ENCODE measurements at places on chromosomes 4 and X.

GRCh38 chr4:83054928-83055327 lies 19.9 kb downstream of the COPS4 start:
- no peak for DNase-seq

DNA sequence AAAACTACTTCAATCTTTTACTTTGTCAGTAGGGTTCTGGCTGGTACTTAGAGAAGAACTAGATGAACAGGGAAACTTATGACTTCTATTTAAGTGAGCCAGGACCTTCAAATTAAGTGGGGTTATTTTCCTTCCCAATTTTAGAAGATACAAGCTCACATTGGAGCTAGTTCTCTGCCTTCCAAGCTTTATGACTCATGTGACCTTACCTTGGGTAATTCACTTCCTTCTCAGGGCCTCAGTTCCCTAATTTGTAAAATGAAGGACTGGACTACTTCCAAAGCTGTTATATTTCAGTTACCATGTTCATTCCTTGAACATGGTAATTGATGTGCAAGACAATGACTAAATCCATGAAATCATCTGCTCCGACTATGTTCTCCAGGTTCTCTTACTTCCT lies 32.0 kb upstream of the DCX start:
- no peak for DNase-seq

DNA sequence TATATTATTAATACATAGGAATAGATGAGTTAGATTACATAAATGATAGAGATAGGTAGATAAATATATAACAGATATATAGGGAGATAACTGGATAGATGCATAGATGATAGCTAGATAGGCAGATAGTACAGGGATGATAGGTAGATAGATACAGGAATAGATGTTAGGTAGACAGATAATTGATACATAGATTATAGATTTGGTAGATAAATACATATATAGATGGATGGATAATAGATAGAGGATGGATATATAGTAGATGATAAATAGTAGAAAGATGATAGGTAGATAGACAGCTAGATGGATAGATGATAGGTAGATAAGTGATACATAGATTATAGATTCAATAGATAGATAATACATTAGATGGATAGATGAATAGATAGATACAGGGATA lies 283.6 kb downstream of the SHOX start:
- DNase-seq: no peak

DNA sequence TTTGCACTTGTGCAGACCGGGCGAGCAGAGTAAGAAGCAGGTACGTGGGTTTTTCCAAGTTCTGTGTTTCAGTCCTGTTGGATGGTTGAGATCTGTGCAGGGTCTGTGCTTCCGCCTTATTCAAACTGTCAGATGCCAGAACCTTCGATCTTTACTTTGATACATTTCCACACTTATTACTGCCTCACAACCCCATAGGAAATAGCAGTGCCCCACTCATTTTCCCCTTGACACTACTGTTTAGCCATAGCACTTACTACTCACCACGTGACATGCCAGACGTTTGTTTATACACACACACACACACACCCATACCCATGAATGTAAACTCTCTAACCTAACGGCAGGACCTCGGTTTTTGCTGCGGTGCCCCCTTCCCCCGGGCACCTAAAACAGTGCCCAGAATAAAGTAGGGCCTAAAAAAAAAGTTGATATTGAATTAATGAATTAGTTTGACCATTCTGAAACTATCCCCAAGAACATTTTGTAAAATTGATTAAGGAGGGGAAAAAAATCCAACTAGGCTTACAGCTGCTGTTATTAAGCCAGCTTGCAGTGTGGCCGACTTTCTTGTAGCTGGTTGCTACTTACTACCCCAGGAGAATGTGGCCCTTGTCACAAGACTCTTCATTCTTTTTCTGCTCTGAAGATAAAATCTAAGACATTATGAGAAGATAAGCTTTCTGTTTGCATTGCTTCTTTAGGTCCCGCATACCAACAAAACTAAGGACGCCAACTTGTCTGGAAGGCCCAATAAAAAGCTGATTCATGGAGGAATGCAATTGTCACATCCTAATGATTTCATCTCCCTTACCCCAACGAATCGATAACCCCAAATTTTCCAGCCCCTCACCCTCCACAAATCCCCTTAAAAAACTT lies 704 bp upstream of the SEPSECS start:
- DNase-seq: no peak
